Progenitor cell of endocrine pancreas (in vitro differentiated cells): ENCODE measurements at places on chromosomes 6 and 20.

- DNase-seq, result no peak
Observed at GRCh38 chr6:134026597-134026996, 25.8 kb downstream of the SLC2A12 start.

GRCh38 chr6:166514196-166514595 is 72.3 kb downstream of the RAMACL start:
- no peak for DNase-seq

- no peak for DNase-seq
Observed at GRCh38 chr6:145749632-145750031, 14.3 kb upstream of the EPM2A start.

DNA sequence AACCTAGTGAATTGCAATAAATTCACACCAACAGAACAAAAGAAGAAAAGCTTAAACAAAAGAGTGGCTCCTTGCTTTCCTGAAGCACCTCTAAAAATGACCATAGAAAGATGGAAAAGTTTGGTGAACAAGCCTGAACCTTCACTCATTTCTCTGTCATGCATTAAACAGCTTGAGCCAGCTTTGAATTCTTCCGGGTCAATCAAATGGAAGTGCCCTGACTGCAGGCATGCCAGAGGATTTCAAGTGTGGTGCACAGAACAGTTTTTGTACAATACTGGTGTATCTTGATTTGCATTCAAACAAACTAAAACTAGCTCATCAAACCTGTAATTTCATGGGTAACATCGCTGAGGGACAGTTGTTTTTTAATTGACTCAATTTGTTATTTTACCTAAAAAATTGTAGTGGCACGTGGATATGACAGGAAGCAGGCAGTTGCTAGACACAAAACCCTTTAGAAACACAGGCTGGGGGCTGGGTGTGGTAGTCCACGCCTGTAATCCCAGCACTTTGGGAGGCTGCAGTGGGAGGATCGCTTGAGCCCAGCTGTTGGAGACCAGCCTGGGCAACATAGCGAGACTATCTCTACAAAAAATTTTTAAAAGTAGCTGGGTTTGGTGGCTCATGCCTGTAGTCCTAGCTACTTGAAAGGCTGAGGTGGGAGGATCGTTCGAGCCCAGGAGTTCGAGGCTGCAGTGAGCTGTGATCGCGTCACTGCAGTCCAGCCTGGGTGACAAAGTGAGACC is 9.1 kb downstream of the CASS4 start:
- DNase-seq, result no peak

- no peak for DNase-seq
Observed at GRCh38 chr20:59414936-59415623, 114.7 kb downstream of the EDN3 start.

- DNase-seq, result no peak
Observed at GRCh38 chr6:54719131-54719530, 127.4 kb upstream of the FAM83B start.

- no peak for DNase-seq
Observed at GRCh38 chr20:12886618-12887363, 122.0 kb upstream of the SPTLC3 start.

DNA sequence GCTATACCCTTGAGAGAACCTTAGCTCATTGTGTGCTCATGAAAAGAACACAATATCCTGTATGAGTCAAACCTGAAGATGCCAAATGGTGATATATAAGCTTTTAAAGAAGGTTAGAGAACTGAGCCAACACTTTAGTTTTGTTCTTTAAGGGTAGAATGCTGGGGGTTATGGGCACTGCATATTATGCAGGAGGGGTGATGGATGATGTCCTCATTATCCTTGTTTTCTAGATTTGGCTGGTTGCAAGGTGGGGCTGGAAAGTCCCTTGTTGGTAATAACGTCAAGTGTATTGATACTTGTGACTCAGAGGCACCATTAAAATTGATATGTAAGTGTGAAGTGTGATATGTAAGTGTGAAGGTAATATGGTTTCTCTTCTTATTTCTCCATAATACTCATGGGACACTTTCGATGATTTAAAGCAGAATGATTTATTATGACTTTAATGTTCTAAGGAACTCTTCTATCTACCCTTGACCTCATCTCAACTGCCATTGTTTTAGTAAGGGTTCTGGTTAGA is 113.7 kb upstream of the DTNBP1 start:
- DNase-seq, result no peak

DNA sequence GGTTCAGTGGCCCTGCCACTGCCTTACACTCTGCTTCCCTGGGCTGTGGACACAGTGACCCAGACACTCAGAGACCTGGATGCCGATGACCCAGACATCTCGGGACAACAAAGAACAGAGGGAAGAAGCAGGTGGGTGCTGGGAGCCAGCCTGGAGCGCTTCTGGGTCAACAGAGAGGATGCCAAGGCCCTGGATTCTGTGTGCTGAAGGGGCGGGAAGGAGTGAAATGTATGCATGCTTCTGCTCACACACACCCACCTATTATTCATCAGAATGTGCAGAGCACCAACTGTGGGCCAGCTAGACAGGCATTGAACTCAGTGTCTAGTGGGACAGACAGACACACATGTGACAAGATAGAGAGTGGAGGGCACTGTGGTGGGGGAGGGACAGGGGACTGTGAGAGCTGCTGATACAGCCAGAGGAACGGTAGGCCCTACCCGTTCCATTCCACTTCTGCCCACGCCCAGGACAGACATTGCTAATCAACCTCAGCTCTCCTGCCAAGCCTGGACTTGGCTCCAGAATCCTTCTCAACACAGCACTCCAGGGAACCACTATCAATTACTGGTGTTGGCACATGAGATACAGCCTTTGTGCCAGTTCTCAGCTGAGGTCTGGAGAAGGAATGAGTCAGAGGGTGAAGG is 20.2 kb downstream of the KCNK15 start:
- DNase-seq, result no peak

- DNase-seq, result no peak
Observed at GRCh38 chr20:51004781-51005180, 18.1 kb downstream of the KCNG1 start.

DNA sequence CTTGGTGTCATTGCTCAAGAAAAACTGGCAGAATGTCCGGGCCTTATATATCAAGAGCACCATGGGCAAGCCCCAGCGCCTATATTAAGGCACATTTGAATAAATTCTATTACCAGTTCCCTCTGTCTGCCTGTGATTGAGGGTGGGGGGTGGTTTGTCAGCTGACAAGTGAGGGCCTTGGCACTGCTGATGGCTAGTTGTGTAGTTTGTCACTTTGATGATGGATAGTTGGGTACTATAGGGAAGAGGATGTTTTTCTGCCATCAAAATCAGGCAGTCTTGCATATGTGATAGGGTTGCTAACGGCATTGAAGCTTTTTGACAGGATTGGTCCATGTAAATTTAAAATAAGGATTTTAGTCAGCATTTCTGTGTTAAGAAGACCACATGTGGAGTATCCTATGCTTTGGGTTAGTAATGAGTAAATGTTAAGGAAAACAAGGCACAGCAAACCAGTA is 2.5 kb downstream of the RPL10A start:
- no peak for DNase-seq

DNA sequence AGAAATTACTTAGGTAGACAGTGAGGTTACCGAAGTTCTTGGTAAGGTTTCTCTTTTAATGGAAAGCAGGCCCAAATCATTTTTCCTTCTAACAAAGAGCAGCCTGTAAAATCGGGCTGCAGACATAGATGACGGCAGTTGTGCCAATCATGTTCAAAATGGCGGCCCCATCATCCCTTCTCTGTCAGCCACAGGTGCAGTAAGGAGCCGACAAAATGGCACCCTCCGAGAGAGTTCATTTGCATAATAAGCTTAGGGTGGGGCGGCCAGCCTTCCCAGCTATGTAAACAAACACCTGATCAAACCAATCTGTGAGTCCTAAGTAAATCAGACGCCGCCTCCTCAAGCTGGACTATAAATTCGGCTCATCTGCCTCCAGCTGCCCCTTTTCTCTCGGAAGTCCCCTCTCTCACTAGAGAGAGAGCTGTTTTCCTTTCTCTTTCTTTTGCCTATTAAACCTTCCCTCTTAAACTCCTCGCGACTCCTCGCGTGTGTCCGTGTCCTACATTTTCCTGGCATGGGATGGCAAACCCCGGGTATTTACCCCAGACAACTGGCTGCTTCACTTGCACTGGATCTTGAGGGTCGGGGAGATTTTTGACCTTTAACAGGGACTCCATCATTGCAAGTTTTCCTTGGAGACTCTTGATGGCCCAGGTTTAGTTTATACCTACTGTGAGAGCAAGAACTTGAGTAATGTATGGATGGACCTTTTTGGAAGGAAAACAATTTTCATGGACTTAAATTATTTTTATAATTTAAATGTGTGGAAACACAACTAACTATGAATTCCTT is 8.9 kb upstream of the DDR1 start:
- DNase-seq, result no peak

- DNase-seq, result no peak
Observed at GRCh38 chr6:97150932-97151331, 132.1 kb downstream of the MMS22L start.

DNA sequence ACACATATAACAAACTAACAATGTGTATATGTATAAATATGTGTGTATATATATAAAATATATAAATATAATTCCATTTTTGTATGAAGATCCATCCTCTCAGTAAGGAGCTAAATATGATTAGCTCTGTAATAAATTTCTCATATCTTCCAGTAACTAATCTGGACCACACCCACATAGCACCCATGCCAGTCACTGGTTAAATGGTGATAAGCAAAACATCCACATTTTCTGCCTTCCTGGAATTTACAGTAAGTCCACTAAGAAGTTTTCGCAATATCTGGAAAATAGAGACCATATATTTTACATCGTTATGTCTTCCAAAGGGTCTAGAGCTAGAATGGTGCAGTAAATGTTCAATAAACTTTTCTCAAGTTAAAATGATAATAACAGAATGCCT is 151.5 kb upstream of the STMND1 start:
- DNase-seq, result no peak

DNA sequence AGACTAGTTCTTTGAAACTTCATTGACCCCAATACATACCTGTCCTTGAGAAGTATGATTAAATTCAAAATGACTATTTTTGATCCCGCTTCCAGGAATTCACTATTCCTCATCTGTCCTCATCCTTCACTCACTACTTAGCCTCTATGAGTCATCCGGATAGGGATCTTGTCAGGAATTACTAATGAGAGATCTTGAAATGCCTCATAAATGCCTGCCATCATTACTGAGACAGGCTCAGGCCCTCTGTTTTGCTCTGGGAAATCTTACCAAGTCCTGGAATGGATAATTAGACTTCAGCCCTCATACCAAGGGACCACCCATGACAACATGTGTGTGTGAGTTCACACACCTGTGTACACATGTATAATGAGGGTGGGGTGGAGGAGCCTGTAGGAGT is 2.8 kb upstream of the CYP24A1 start:
- no peak for DNase-seq

- DNase-seq, result no peak
Observed at GRCh38 chr20:23228912-23229311, 121.7 kb upstream of the NXT1 start.

DNA sequence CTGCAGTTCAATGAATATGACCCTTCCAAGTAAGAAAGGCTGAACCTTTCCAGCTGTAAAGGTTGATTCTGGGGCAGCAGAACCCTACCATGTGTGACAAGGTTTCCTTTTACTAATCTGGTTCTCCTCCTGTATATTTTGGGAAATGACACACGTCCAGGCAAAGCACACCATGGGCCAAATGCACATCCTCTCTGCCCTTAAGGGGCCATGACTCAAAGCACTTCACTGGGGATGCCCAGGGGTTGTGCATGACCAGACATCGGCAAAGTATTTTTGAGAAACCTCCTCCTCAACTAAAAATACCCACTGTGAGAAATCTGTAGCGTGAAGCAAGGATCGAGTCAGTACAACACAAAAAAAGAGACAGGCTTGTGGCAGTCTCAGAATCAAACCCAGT is 174.7 kb downstream of the BACH2 start:
- no peak for DNase-seq

GRCh38 chr20:53801609-53802370 is 208.2 kb upstream of the ZNF217 start:
- no peak for DNase-seq

GRCh38 chr20:16624106-16624505 is 50.9 kb upstream of the KIF16B start:
- no peak for DNase-seq

DNA sequence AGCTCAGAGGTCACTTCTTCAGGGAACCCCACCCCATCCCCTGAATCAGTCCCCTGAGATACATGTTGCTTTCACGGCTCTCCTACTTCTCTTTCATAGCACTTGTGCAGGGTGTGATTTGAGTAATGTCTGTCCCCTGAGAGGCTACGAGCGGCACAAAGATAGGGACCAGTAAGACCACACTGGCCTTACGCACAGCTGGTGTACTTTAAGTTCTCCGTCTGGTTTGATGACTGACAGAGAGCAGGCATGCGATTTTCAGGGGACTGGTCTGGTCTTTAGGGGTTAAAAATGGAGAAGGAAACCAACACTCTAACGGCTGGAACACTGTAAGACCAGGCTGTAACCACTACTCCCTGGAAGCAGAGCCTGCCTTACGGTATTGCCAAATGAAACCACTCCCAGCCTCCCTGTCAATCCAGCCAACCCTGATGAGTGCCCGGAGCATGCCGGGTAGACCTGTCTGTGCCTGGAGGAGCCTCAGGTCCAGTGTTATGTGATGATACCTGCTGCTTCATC is 47.1 kb downstream of the ELMO2 start:
- no peak for DNase-seq

GRCh38 chr6:157184202-157185015 is 138.9 kb downstream of the TMEM242 start:
- peak; percentile 58 for DNase-seq

GRCh38 chr20:63093966-63094766 is 87.4 kb upstream of the BHLHE23 start:
- DNase-seq, result no peak

- no peak for DNase-seq
Observed at GRCh38 chr6:167951781-167952511, 45.5 kb upstream of the KIF25 start.

DNA sequence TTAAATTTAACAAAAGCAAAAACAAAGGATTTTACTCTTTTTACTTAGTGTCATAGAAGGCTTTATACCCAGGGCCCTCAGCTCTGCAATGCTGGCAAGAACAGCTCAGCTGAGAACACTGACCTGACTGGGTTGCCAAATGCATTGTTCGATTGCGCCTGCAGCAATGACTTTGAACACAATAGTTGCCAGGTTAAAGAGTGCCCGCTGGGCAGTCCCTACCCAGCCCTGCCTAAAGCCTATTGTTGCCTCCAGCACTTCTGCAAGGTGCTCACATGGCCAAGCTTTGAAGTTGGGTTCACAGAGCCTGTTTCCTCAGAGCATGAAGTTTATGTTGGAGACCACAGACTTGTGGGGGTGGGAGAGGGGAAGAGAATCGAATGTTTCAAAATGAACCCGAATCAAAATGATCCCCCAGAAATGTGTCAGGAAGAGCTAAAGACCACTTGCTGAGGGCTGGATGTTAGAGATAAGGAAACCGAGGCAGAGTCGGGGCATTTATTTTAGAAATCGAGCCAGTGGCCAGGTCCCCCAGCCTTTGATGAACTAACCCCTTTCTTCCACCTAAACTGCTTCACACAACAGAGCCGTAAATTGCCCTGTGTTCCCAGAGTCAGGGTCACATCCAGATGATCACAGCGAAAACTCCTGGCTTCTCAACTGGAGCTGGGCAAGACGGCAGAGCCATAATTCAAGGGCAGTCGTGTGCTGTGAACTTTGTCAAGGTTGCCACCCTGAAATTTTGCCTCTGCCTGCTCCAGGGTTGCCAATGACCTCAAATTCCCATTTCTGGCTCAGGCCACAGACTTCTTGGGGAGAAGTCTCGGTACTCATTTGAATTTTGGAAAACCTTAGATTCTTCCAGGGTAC is 55.0 kb downstream of the FOXA2 start:
- no peak for DNase-seq

GRCh38 chr6:37483917-37484785 is 15.5 kb downstream of the CCDC167 start:
- DNase-seq, result peak; percentile 68
